ENCODE measurements at places on chromosomes 1 and 21.

DNA sequence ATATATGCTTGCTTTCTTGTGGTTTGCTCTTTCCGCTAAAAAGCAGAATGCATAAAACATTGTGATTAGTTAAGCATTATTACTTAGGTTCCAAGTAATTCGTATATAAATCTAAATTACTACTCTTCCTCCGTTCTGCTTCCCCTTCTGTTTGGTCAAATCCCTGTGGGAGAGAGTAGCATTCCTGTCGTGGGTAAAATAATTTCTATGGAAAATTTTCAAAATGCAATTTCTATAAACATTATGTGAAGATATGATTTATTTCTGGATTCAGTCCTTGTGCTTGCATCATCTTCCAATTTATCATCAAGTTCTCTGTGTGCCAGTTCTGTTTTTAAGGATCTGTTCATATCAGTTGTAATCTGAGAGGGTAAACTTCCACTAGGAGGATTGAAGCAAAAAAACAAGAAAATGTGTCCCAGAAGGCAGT, 7.2 kb upstream of the WARS2 start:
- DNase-seq: no peak

- DNase-seq: no peak
Observed at GRCh38 chr1:211903490-211904245, 73.1 kb upstream of the LPGAT1 start.

DNA sequence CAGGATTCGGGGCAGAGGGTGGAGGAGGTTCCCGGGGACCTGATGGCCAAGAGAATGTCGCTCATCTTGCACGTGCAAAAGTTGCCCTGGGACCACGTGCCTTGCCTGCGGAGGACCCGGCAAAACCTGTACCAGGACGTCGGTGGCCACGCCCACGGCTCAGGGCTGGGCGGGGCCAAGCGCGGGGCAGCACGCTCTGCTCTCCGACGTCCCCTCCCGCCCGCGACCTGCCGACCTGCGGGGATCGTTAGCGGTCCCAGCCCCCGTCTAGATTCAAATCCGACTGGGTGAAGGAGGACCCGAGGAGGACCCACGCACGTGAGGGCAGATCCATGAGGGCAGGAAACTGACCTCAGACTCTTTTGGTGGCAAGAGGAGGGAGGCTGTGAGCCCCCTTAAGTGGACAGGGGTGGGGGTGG, at the start of gene C1orf167:
TSS of gene C1orf167 (plus strand) at position 206 of the 419 bp plus-strand sequence. CDS start 2,208 bp downstream, outside the sequence.
- no peak for DNase-seq

GRCh38 chr1:156490401-156491032, 10.1 kb downstream of the MEF2D start:
- no peak for DNase-seq

GRCh38 chr1:111832521-111833155, 76.9 kb downstream of the DDX20 start:
- no peak for DNase-seq

Data from ELR (cell line).